ENCODE measurements at places on chromosomes 4 and X.

DNA sequence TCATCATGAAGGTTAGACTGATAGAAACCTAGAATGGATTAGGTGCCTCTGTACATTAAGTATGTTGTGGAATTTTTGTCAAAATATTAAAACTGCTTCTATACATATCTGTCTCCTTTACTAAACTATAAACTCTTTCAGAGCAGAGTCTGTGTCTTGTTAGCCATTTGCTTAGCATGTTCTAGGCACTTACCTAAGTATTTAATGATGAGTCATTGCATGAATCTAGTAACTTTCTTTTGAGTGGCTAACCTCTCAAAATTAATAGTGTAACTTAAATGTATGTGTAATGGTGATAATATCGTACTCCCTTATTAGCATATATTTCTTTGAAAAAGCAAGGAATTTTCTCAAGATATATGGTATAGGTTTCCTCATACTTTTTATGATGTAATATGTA lies 57.8 kb downstream of the RAP1GDS1 start:
- no peak for DNase-seq

- no peak for DNase-seq
Observed at GRCh38 chr4:7311205-7311604, 118.9 kb downstream of the SORCS2 start.

DNA sequence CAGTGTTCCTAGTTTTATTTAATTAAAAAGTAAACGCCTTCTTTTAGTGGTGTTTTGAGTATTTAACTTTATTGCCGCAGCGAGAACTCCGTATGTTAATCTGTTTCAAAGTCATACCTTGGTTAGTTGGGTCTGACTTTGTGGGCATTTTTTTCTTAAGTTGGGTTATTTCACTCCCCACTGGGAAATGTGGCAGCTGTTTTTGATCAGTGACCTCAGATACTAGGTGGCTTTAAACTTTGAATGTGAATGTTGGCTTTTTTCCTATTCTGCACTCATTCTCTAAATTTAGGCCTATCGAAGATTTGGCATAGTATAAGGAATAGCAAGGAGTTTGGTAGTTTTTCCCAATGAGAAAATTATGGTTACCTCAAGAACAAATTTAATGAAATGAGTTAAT lies 85.9 kb downstream of the FIP1L1 start:
- DNase-seq: no peak

GRCh38 chr4:30903502-30904214 lies 183.5 kb downstream of the PCDH7 start:
- DNase-seq: no peak

DNA sequence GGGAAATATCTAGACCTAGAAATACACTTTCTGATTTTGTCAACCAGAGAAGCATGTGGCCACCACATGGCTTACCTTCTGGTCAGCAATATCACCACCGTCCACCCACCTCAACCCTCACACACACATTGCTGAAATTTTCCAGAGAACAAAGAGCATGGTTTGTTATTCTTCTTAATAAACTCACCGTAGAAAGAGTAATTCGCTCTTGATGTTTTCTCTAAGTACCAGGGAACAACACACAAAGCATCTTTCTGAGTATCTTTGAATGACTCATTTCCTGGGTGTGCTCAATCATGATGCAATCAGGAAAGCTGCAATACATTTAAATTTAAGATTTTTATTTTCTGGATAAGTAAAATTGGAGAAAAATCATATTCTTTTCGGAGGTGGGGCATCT lies 24.7 kb upstream of the LRAT start:
- DNase-seq: no peak

DNA sequence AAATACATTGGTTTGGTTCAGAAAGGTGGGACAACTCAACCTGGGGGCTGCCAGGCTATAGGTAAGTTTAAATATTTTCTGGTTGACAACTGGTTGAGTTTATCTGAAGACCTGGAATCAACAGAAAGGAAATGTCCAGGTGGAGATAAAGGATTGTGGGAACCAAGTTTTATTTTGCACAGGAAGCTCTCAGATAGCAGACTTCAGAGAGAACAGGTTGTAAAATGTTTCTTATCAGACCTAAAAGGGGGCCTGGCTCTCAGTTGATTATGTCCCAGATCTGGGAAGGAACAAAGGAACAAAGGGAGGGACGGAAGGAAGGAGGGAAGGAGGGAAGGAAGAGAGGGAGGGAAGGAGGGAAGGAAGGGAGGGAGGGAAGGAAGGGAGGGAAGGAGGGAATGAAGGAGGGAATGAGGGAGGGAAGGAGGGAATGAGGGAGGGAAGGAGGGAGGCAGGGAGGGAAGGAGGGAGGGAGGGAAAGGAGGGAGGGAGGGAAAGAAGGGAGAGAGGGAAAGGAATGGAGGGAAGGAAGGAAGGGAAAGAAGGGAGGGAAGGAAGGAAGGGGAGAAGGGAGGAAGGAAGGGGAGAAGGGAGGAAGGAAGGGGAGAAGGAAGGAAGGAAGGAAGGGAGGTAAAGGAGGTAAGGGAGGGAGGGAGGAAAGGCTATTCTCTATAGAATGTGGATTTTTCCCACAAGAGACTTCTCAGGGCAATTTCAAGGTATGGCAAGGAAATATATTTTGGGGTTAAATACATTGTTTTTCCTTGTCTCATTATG lies 186.7 kb downstream of the DHRSX start:
- DNase-seq: no peak

GRCh38 chrX:150966742-150967141 lies 16.4 kb upstream of the HMGB3 start:
- DNase-seq: no peak

DNA sequence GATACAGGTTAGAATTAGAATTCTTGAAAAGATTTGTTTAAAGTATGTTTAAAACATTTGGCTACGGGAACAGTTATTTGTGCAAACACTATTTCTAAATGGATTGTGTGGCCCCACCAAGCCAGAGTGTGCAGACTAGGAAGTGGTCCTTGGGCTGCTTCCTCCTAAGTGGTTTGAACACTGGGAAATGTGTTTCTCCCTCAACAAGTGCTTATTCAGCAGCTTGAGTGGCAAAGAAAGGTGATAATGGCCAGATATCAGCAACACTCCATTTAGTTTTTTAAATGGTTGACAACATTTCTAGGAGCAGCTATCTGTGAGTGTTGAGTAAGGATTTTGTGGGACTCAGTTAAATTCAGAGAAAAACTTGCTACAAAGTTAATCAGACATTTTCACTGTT lies 141.4 kb upstream of the LNX1 start:
- no peak for DNase-seq

DNA sequence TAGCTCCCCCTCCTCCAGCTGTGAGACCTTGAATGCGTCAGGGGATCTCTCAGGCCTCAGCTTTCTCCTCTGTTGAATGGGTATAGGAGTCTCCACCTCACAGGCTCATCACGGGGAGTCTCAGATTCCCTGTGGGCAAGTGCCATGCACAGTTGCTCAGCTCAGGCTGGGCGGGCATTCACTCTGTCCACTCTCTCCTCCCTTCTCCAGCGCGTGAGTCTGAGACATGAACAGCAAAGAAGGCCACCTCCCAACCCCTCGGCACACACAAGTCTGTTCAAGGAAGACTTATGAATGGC lies 60.0 kb downstream of the HTRA3 start:
- no peak for DNase-seq

GRCh38 chr4:188206783-188207182 lies 67.5 kb downstream of the TRIML1 start:
- no peak for DNase-seq

DNA sequence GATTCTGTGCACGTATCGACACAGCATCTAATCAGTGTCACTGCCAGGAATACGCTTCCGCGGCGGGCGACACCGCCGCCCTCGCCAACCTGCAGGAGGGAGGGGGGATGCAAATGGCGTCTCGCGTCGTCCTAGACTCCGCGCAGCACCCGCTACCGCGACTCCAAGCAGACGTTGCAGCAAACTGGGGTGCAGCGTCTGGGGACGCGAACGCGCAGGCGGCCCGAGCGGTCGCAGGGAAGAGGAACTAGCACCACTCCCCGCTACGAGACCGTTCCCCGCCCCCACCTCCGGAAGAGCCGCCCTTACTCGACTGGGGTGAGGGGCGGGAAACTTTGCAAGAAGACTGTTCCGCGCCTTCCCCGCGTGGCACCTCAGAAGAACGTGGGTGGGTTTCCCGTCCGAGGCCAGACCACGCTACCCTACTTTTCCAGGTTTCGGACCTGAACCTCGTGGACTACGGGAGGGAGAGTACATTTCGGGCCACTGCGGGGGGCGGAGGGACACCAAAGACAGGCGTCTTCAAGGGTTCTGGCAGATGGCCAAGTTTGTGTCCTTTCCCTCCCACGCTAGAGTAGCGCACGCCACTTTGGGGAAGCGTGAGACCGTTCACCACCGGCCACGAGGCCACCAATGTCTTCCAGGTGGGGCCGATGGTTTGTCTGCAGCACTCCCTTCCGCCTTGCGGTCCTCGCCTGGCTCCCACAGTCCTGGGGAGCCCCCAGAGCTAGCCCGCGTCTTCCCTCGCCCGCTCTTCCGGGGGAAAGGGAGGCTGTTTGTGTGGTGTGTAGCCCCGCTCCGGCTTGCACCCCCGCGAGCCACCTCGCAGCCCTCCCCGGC lies 78.0 kb upstream of the BCOR start:
- DNase-seq: peak; percentile 86

DNA sequence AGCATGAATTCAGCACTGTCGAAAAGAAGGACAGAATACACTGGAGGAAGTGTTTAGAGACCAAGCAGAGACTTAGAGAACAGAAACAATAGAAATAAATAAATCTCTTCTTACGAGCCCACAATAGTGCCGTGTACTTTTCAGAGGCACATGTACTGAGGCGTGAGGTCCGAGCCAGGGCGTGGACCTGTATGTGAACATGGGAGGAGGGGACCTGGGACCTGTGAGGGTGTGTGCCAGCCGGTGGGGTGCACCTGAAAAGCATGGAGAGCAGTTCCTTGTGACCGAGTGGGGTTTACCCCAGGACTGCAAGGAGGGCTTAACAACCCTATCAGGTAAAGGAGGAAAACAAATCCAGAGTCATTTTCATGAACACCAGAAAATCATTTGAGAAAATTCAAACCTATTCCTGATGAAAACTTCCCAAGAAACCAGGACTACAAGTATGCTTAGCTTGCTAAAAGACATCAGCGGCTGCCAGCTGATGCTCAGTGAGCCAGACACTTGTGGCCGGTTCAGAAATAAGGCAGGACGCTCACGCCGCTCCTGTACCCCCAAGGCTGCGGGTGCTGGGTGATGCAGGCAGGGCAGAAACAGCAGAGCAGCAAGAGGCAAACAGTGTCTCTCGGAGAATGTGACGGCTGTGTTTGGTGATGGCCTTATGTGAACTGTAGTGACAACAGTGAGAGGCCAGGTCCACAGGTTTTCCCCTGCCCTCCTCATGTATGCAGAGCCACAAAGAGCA lies 37.1 kb downstream of the NELFA start:
- no peak for DNase-seq

DNA sequence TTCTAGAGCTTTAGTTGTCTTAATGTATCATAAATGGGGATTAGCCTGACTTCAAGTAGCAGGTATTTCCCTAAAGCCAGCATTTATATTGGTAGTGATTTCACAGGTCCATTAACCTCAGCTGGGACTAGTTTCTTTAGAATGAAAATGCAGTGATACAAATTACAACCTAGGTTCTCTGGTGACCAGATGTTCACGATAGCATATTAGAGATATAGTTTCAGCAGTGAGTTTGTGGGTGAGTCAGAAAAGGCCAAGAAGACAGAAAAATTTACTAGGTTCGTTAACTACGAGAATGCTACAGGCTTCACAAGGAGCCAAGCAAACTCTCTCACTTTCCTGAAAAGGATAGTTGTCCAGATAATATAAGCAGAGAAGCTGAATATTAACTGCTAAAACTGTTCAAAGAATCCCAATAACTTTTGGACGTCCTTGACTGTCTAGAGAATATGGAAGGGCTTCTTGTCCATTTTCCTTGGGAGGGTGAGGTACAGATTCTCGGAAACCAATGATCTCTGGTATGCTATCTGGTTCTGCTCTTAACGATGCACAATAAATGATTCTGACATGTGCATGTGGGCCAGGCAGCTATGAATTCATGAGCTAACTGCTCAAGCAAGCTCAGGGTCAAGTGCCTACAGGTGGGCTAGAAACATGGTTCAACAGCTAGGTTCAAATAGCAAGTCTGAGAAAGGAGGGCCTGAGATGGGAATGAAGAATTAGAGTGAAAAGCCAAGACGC lies 6.0 kb upstream of the SPCS3 start:
- DNase-seq: no peak

GRCh38 chrX:137194164-137194563 lies 160.4 kb upstream of the GPR101 start:
- peak; percentile 51 for DNase-seq

- no peak for DNase-seq
Observed at GRCh38 chr4:152747444-152747843, 32.1 kb downstream of the TIGD4 start.

DNA sequence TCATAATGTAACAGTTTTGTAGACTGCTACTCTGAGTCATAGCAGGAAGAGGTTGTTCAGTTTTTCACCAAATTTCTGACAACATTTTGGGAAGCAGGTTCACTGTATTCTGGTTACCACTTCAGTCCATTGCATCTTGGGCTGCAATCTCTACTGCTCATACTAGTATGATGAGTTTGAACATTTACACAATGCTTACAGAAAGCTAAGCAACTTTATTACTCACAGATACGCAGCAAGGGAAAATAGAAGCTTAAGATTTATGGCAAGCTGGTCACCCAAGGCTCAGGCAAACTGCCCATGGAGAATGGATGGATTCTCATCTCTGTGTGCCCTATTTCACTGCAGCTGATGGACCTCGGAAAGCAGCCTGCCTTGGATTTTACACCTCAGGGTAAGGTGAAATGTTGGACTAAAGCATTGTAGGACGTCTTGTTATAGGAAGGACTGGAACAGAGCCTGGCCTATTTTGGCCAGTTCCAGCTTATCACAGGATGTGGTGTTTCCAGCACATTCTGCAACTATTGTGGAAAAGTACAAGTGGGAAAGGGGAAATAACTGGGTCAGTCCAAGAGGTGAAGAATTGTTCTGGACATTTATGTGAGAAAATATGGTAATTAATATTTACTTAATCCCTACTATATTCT lies 887.1 kb upstream of the AGA start:
- DNase-seq: no peak

DNA sequence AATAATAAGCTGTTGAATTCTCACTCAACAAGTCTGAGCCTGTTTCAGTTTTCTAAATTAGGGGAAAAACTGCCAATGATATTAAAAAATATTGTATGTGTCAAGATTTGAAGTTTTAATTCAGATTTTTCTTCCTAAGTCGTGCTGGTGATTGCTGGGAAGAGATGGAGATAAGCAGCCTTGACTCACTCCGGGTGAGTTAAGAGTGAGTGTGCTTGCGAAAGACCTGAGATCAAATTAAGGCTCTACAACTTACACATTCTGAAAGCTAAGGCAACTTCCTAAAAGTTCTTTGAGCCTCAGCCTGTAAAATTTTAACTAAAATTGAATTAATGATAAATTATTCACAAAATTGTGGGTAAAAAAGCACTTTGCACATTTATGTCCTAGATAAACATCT lies 1441.2 kb downstream of the PCDH7 start:
- DNase-seq: no peak

DNA sequence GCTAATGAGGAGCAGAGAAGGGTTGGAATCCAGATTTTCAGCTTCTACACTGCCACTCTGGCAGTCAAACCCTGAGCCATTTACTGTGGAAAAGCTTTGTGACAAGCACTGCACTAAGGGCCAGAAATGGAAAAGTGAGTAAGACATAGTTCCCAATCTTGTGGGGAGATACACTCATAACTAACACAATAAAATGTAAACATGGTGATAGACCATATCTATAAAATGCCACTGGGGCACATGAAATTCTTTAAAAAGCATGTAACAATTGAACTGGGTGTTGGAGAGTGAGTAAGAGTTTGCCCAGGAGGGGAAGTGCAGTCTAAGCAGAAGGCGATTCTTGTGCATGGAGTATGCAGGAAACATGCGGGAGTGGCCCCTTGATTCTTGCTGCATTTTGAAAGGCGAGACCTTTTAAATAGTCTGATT lies 32.0 kb upstream of the ANXA5 start:
- no peak for DNase-seq

- peak; percentile 95 for DNase-seq
Observed at GRCh38 chrX:48897625-48898306, at the start of the genes PQBP1 and TIMM17B. Gene PQBP1, plus strand, starts transcription at chrX:48897930. Its CDS starts 580 bp downstream, at chrX:48898510. Gene TIMM17B, minus strand, starts transcription at chrX:48897768. Its CDS starts 19 bp downstream, at chrX:48897749.
